LHCN-M2 (cell line): ENCODE measurements at places on chromosomes 16 and 17. TPM values are rescaled to one million over a fixed set of nuclear protein-coding genes. Genes with fewer than 3 reads are reported as not detected.

The OR4D1 gene
- not detected in 2 replicates for total RNA-seq

The SEZ6L2 gene
- total RNA-seq = 10.9 and 15.2 TPM in 2 replicates

The ZNF469 gene
- 0.38 and 0.46 TPM in 2 replicates for total RNA-seq

DNA sequence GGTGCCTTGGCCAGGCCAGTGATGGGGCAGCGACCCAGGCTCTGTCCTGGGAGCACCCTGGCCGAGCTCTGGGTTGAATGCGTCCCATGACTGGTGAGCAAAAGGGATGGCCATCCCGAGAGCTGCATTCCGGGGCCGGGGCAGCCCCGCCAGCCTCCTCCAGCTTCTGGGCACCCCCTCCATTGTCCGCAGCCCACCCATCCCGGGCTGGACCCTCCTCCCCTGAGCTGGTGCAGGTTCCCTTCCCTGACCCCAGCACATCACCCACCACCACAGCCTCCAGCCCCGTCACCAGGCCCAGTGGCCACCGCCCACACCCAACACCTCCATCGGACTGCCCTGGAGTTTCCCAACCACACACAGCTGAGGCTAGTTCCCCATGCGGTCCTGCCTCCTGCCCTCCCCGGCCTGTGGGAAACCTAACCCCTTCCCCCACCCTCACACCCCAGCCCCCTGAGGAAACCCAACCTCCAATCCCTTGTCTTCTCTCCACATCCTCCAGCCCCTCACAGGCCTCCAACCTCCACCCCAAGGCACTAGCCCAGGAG is 16.2 kb upstream of the PVALEF start:
- no peak for DNase-seq

DNA sequence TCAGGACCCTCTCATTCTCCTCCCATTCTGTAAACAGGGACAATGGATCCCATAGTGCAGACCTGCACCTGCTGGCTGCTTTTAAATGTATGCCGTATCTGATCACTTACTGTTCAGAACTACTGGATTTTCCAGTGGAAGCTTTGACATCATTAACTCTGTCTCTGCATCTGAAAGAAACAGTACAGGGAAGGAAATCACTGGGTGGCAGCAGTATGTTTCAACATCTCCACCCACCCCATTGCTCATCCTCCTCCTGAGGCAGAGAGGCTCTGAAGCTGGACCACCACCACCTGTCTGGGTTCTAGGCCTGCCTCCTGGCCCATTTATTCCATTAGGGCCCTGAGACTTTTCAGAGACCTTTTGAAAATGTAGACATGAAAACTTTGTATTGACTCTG is 2.6 kb downstream of the CCL15 start:
- no peak for DNase-seq

DNA sequence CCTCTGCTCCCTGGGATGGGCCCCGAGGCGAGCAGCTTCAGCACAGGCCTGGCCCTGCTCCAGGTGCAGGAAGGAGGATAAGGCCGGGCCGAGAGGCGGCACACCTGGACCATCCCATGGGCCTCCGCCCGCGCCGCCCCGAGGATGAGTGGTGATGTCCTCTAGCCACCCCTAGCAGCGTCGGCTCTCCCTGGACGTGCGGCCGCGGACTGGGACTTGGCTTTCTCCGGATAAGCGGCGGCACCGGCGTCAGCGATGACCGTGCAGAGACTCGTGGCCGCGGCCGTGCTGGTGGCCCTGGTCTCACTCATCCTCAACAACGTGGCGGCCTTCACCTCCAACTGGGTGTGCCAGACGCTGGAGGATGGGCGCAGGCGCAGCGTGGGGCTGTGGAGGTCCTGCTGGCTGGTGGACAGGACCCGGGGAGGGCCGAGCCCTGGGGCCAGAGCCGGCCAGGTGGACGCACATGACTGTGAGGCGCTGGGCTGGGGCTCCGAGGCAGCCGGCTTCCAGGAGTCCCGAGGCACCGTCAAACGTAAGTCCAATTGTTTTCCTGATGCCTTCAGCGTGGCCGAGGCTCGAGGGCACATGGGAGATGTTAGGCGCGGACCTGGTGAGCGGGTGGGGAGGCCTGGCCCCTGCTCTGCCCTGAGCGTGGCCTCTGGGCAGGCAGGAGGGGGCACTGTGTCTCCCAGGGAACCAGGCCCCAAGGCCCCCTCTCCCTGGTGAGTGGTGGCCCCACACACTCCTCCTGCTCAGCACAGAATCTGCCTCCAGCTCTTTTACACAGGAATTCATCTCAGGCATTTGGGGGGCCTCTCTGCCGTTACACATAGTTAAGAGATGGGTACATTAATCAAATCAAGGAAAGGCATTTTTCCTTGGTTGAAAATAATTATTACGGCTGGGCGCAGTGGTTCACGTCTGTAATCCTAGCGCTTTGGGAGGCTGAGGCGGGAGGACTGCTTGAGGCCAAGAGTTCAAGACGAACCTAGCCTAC is 855 bp downstream of the TMEM204 start:
- DNase-seq = no peak

- no peak for DNase-seq
Observed at GRCh38 chr16:77680496-77680895, 41.8 kb upstream of the NUDT7 start.

GRCh38 chr17:6636616-6637457 is 3.7 kb downstream of the KIAA0753 start:
- no peak for DNase-seq

GRCh38 chr16:78065319-78065718 is 34.1 kb upstream of the WWOX start:
- DNase-seq = no peak

- DNase-seq = no peak
Observed at GRCh38 chr17:74132354-74132753, 71.1 kb upstream of the RPL38 start.

- no peak for DNase-seq
Observed at GRCh38 chr17:64498308-64499203, 1.7 kb upstream of the POLG2 start.

DNA sequence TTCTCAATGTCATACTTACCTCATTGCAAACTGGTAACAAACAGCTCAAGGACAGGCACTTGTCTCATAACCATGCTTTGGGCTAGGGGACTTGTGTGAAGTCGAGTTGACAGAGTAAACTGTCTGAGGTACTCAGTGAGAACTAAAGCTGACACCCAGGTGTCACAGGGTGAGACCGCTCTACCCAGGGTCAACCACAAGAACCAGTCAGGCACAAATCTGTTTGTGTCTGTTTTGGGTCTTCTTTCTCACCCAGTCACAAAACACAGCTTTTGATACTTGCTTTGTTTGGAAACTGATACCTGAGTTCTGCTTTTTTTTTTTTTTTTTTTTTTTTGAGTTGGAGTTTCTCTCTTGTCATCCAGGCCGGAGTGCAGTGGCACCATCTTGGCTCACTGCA is 161.1 kb downstream of the STX8 start:
- no peak for DNase-seq

- DNase-seq = no peak
Observed at GRCh38 chr17:57566721-57567120, 178.4 kb downstream of the CCDC182 start.

DNA sequence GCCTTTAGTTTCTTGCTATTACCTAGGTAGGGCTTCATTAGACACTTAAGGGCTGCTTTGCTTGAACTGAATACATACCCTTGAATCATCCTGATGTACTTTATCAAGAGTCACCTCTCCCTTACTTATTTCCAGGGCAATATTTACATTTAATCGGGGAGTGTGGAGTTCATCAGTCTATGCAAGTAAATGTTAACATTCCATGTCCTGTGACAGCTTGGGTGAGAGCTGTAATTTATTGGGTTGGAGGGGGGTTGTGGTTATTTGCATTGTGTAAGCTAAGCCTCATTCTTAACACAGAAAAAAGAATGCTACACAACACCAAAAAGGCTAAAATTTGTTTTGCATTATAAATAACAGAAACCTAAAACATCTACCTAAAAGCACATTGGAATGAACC is 16.7 kb downstream of the KCNJ16 start:
- no peak for DNase-seq

GRCh38 chr17:29445844-29446243 is 55.7 kb downstream of the TAOK1 start:
- DNase-seq = peak; percentile 44

- no peak for DNase-seq
Observed at GRCh38 chr17:80981062-80981902, 10.4 kb upstream of the CHMP6 start.

DNA sequence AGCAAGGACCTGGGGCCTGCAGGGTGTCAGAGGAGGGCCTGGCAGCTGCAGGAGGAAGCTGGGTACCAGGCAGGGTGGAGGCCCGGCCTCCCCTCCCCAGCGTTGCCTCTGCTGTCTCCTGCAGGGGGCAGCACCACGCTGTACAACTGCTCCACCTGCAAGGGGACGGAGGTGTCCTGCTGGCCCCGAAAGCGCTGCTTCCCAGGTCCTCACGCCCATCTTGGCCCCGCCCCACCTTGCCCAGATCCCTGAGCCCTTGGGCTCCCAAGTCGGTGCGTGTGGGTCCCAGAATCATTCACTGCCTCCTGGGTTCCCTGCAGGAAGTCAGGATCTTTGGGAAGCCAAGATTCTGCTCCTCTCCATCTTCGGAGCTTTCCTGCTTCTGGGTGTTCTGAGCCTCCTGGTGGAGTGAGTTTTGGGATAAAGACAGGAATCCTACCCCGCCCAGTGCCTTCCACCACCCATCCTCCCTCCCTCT is 1.2 kb downstream of the TMEM95 start:
- peak; percentile 51 for DNase-seq

DNA sequence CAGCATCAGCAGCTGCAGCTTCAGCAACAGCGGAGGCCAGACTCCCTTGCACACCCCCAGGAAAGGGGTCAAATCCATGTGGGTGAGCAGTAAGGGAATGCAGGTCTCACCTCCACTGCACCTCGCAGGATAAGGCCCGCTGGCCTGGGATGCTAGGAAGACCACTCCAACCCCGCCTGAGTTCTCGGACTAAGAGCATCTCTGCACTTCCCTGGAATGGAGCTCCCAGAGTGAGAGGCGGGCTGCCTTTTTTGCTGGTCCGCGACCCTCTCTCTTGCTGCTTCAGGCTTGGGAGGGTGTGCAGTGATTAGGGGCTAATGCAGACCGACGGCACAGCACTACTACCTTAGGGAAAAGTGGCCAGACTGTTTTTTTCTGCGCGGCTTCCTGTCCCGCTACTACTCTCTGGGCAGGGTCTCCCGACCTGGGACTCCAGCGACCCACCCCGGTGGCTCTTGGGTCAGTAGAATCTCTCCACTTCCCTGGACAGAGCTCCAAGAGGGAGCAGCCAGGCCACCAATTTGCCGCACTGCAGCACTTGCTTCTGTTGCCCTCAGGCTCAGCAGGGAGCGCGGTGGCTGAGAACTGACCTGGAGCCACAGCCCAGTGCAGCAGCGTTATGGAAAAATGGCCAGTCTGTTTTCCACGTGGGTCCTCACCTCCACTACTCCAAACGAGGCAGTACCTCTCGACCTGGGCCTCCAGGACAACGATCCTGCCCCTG is 480.4 kb downstream of the CDH8 start:
- DNase-seq = no peak

- DNase-seq = peak; percentile 66
Observed at GRCh38 chr16:71637398-71637797, 11.4 kb downstream of the MARVELD3 start.

DNA sequence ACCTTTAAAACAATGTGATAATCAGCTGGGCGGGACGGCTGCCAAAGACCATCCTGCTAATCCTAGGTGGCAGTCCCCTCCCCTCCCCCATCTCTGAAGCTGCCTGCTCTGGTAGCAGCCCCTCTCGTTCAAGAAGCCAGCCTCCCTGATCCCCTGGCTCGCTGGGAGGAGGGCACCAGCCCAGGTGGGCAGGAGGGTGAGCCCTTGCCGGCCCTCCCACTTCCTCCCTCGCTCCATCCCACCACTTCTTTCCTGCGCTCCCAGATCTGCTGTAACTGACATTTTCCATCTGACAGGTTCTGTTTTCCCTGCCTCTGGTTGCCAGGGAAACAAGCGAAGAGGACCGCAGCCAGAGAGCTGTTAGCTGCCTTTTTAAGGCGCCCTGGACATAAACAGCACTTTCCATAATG is 155.7 kb upstream of the TNRC6C start:
- DNase-seq = peak; percentile 14

GRCh38 chr17:9529033-9529700 is 46.5 kb downstream of the STX8 start:
- peak; percentile 27 for DNase-seq

- peak; percentile 64 for DNase-seq
Observed at GRCh38 chr17:82414548-82415281, 3.4 kb upstream of the HEXD start.

DNA sequence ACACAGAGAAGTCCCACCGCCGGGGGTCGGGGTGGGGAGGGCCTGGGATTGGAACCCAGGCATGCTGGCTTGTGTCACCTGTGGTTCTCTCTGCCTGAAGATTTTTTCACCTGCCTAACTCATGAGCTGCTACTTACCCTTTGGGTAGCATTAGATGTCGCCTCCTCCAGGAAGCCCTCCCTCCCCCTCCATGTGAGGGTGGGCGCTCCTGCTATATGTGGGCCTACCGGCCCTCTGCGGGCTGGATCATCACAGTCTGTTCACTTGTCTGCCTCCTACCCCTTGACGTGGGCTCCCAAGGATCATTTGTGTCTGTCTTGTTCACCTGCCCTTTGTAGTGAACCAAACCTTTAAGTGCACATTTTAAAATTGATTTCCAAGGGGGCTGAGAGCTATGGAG is 106.8 kb downstream of the SEC14L1 start:
- no peak for DNase-seq

GRCh38 chr16:86387468-86388440 is 122.6 kb upstream of the FOXF1 start:
- DNase-seq = peak; percentile 62

DNA sequence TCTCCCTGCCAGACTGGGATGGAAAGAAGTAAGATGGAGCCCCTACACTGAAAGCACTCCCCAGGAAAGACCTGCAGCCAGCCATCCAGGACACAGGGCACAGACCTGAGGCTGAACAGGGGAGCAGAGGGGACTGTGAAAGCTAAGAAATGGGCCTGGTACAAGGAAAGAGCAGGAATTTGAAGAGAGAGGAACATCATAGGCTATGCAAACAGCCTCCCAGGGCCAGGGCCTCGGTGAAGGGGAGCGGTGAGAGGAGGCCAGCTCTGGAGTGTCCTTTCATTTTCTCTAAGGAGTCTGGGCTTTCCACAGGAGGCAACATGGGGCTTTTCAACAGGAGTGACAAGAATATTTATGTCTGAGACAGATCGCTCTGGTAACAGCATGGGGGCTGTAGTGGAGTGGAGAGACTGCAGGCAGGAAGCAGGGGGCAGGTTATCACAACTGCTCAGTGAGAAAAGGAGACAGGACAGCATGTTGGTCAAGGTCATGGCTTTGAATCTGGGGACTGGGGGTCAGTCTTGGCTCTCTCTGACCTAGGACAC is 50.1 kb downstream of the TOM1L2 start:
- peak; percentile 10 for DNase-seq

- no peak for DNase-seq
Observed at GRCh38 chr16:59252317-59252716, 518.2 kb upstream of the GOT2 start.
